ENCODE measurements at places on chromosomes 1 and 21.

DNA sequence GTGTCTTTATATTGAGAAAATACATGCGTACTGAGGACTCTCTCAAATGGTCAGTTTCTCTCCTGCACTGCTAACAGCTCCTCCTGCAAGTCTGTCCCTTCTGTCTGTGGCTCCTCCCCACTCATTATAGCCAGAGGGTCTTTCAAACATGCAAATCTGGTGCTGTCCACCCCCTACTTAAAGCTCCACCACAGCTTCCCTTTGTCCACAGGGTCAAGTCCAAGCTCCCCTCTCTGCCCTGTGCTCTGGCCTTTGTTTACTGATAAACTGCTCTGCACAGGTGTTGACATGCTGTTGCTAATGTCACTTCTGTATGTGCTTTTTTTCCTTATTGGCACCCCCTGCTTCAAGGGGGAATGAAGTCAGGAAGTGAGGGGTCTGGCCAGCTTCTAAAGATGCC is 47.7 kb upstream of the GPR37L1 start:
- no peak for DNase-seq

GRCh38 chr1:37481289-37482003 is 7.1 kb downstream of the ZC3H12A start:
- DNase-seq: no peak

DNA sequence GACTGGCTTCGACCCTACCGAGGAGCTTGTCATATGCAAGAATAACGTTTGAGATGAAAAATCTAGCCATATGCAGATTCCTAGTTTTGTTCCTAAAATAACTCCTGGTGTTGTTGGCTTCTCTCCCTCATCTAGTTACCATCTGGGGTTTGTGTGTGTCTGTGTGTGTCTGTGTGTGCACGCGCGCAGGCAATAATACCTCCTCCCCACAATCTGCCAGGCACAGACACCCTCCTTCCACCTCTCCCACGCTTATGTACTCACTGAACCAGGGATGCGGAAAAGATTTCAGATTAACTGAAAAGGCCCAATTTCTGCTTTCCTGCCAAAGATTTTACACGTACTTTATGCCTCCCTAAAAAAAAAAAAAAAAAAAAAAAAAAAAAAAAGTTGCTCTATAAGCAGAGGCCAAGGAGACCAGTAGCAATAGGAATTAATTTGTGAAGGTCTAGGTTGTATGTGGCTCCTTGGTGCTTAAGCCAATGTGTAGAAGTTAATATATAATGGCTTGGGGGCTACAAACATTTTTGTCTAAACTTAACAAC is 452.7 kb downstream of the NUF2 start:
- DNase-seq: no peak

DNA sequence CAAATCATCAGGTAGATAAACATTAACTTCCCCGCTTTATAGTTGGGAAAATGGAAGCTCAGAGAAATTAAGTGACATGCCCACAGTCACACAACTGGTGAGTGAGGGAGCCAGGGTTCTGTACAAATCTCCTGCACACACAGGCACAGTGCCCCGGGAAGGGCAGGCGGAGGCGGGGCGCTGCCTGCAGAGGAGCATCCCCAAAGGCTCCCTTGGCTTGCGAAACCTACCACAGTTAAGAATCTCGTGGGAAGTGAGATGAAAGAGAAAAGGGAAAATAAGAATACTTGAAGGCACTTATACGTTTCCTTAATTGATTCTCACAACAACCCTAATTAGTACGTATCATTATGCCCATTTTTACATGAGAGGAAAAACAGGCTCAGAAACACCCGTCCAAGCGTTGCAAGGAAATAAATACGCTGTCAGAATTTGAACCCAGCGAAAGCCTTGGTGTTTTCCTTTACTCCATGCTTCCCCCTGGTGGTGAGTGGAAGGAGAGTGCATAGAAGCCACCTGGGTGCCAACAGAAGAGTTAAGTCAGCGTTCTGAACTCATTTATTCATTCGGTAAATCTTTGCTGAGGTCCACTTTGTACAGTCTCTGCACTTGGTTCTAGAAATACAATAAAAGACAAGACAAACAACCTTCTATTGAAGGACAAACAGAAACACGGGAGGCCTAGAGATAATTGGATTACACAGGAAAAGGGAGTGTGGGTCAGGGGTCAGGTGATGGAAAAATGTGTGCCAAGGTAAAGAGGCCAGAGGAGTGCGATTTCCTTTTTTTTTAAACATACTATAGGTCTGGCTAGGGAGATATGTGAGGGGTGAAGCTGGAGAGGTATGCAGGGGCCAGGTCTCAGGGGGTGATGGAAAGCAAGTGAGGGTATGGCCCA is 28.4 kb downstream of the ACP6 start:
- DNase-seq: no peak

DNA sequence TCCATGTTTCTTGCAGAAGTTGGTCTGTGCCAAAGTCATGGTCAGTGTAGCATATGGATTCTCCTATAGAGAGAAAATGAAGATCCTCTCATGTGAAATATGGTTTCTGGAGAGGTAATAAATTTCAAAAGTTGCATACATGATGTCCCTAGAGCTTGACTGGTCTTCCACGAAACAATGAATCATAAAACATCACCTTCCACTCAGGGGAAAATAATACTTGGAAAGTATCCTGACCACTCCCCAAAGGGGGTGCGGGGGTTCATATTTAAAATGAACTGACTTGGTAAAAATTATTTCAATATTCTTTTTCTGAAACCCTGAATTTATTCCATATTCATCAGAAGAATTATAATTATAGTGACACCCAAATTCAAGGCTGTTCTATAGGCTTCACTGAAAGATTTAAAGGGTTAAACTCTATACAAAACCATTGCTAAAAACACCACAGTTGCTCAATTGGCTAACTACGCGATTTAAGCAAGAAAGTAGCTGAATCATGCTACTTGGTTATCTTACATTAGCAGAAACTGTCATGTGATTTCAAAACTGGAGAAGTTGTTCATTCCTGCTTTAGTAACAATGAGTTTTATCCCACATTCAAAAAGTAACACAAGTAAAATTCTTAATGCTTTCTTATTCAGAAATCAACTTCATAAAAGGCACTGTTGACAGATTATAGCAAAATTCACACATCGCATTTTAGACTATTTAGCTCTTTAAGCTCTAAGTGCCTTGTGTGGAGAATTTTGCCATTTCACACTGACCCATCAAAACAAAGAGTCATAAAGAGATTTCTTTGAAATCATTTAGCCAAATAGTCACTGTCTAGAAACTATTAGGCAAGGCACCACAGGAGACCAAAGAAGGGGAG is 5.3 kb downstream of the CREG1 start:
- no peak for DNase-seq
